ENCODE measurements at places on chromosomes 3 and 15.

DNA sequence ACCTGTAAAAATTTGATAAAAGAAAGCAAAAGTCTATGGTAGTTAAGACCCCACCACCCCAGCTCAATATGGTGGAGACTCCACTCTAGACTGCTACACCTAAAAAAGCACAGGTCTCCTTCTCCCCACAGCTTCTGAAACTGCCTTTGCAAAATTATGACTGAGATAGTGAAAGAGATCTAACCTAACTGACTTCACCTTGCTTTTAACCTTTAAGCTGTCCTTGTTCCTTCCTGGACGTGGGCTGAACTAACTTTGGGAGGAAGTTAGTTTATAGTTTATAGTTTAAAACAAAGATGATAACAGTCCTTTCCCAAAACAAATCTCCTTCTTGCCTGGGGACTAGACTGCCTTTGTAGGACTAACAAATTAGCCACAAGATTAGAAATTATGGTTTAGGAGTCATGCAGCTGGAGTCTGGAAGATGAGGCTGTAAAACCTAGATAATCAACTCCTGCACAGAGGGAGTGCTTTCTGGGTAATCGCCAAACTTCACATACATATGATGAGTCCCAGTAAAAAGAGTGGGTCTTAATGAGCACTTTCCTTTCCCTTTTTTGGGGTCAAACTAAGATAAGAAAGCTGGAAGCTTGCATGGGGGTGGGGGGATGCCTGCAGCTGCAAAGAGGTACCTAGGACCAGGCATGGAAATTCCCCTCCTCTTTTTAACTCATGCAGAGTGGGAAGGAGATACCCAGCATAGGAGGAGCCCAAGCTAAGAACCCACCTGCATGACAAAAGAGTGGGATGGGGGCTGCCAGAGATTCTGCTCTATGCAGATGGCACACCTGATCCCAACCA is 17.5 kb downstream of the CCR8 start:
- no peak for DNase-seq

GRCh38 chr15:38899300-38899699 is 334.7 kb upstream of the RASGRP1 start:
- no peak for DNase-seq

- DNase-seq: no peak
These were observed 21.6 kb upstream of the SLC6A20 start for GRCh38 chr3:45817831-45818522.

- peak; percentile 40 for DNase-seq
These were observed 9.5 kb downstream of the CHSY1 start for GRCh38 chr15:101242160-101242998.

DNA sequence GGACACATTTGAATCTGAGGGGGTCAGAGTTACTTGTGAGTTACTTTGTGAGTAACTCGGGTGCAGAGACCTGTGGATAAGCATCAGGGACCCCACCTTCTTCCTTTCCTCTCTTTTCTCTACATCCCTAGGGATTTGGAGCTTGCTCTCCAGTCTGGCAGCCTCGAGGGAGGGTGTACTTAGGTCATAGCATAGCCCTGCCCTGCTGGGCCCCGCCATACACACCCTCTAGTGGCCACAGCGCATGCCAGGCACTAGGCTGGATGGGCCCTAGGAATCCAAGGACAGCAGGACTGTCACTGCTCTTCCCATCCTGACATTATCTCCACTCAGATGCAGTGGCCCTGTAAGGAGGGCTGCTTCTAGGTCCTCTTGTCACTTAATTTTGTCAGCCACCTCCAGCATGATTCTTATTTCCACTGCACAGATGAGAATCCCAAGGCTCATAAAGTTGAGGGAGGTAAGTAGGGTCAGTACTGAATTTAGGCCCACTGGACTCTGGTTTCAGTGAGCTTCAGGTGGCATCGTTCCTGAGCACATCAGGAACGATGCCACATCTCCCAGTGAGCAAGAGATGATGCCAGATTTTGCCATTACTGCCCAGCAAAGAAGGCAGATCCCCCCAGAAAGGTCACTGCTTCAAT is 3.6 kb upstream of the SMAD6 start:
- DNase-seq: no peak

DNA sequence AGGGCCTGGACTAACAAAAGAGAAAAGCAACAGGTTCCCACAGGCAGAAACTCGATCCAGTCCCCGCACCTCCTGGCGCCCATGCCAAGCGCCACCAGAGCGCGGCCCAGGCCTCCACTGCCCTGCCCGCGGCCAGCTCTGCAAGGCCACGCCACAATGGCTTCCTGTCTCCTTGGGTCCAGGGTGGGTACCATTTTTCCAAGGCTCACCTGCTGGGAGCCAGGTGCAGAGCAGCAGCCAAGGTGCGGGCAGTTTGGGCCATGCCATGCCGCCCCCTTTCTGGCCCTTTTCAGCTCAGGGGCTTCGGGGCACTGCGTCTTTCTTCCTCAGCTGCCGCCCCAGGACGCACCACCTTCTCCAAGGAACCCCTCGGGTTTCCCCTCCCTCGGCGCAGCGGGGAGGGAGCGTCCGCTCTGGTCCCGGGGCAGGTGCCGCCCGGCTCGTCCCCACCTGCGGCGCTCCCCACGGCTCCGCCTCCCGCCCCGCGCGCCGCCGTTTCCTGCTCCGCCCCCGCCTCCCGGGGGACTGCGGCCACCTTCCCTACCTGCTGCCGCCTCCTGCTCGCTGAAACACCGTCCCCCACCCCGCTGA is at the start of gene ILDR1:
TSS of gene ILDR1 (minus strand) at position 437 of the 591 bp plus-strand sequence. CDS start at position 267, 170 bp downstream.
- DNase-seq: no peak

DNA sequence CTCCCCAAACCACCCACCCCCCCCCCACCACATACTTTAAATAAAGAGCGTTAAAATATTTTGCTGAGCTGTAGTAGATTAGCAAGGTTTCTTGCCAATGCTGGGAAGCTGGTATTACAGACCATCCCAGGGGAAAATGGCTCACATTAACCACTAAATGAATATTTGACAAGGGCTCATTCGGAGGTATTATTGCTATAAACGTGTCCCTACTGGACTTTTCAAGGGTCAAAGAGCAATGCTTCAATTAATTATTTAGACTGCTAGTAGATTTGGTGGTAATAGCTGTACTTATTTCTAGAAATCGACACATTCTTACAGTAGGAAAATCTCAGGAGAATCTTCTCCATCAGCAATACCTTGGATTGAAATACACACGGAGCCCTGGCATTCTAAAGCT is 5.2 kb downstream of the SOX2 start:
- no peak for DNase-seq

- no peak for DNase-seq
These were observed 354.9 kb downstream of the SI start for GRCh38 chr3:164723396-164723795.

DNA sequence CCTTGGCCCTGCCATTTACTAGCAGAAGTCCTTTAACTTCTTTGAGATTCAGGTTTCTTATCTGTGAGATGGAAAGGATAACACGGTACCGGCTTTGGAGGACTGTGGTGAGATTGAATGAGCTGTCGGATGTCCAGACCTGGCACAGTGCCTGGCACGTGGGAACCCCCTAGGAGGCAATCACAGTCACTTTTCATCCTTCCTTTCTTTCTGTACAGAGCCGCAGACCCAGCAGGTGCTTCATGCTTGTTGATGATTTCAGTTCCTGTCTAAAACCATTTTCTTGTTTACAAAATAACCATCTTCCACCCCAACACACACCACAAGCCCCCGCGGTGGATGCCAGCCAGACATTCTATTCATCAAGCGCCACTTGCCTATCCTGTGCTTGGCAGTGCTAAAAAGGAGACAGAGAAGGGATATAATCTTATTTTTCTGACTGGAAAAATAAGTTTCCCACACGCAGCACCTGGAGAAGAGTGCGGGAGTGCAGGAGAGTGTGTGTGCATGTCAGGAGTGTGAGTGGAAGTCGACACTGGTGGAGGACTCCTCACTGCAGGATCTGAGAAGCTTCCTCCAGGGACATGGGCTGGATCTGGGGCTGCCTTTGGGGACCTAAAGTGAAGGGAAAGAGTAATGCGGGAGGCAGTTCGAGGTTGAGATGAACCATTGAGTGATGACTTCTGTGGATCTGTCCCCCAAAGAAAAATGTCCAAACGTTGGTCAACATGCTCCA is 85.7 kb downstream of the ST6GAL1 start:
- DNase-seq: no peak

DNA sequence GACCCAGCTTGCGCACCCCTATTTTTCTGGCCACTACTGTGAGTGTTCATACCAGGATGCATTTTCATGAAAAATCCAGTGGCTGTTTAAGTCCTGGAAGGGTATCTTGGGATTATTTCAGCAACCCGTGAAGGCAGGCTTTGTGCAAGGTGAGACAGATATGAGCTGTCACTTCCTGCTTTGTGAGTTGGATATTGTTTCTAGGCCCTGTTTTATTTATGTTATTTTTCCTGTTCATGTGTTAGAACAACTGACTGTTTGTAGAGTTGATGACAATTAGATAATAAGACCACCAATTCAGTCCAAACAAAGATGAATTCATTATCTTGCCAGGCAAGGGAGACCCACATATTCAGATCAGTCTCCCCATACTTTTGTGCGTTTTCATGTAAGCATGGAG is 42.5 kb downstream of the ZBTB38 start:
- no peak for DNase-seq

DNA sequence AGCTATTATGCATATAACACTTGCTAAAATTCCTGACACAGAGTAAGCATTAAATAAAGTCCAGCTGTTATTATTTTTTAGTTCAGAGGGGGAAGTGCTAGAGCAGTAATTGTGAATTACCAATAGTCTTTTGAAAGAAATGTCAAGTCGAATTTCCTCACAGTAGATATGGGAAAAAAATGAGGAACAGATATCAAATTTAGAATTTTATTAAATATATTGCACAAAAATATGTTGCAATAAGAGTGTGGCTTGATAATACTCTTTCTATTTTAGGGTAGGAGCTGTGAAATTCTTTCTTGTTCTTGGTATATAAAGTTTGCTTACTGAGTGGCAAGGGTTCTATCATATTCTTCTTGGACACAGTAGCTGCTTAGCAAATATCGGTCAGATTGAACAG is 181.3 kb downstream of the NFKBIZ start:
- no peak for DNase-seq

DNA sequence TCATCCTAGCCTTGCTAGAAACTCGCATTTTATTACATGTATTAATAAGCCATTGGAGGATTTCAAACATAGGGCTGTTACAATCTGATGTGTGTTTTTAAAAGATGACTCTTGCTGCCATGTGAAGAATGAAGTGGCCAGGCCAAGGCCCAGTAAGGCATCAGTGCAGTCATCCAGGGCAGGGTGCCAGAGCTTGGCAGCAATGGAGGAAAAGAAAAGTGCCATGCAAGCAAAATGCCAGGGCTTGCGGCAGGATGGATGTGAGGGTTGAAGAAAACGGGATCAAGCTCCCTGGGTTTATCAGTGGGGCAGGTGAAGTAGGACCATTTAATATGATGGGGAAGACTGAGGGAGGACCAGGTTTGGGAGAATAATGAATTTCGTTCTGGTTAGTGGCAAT is 183.6 kb downstream of the MINAR1 start:
- no peak for DNase-seq

DNA sequence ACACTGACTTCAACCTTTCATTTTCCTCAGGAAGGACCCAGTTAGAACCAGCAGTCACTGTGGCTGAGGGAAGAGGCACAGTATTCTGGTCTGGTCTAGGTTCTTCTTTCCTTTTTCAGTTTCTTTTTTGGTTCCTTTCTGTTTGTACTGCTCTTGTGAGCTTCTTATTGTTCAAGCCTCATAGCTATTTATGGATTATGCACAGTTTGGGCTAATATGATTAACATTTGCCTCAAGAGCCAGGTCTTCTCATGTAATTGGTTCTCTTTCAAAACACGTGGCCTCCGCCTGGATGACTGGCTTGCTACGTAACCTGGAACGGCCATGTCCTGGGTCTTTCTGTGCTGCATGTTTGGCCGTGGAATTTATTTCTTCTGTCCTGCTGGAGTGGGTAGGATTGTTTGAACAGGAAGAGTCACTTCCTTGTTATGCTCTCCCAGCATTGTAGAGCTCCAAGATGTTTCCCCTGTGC is 43.3 kb downstream of the RBMS3 start:
- DNase-seq: no peak

- no peak for DNase-seq
These were observed 217.9 kb downstream of the THSD4 start for GRCh38 chr15:71333136-71333700.

DNA sequence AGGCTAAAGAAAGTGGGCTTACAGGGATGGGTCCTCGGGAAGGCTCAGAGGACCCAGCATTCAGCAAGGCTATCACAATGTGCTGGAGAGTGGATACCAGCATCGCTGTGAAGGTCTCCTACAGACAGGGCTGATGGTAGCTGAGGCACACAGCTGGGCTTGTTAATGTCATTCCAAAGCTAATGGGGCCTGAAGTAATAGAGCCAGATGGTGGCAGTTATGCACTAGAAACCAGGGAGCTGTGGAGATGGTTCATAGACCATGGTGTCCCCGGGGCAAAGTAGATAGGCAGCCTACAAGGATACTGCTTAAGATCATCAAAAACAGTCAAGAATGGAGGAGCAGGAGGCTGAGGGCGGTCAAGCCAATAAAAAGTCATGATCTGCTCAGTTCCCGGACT is 24.8 kb upstream of the BOC start:
- no peak for DNase-seq

DNA sequence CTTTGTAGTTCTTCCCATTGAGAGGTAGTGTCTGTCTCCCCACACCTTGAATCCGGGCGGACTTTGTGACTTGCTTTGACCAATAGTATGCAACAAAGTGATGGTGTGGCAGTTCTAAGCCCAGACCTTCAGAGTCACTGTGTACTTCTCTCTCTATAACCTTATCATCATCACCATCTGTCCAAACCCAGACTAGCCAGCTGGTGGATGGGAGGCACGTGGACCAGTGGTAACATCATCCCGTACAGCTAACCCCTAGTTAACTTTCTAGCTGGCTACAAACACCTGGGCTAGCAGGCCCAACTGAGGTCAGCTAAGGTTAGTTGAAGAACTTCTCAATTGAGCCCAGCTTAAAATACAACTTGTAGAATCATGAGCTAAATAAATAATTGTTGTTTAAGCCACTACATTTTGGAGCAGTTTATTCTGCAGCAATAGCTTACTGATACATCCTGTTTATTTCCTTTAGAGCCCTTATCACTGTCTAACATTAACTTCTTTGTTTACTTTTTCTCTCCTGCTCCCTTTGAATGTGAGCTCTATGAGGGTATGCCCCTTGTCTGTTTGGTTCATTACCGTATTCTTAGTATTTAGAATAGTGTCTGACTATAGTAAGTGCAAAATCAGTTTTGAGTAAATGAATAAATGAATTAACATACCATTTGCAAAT is 11.5 kb upstream of the CCR9 start:
- no peak for DNase-seq

GRCh38 chr15:80059786-80060355 is 395 bp downstream of the ZFAND6 start:
- DNase-seq: peak; percentile 64

- DNase-seq: no peak
These were observed 30.4 kb upstream of the FXR1 start for GRCh38 chr3:180882115-180882514.

DNA sequence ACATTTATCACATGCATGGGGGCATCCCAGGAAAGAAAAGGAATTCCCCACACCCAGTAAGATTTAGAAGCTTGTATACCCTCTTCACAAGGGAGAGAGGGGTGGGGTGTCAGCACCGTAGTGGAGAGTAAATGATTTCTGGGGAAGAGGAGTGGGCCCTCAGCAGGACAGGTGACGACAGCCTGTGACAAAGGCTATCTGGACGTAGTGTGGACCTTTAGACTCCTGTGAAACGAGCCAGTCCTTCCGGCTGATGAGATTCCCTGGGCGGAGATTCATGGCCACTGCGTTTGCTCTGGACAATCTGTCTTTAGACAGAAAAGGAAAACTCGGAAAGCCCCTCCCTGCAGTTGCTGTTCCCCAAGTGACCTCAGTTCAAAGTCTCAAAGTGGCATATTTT is 1.7 kb upstream of the FAM3D start:
- no peak for DNase-seq

All from activated CD8-positive, alpha-beta memory T cell treated with anti-CD3 and anti-CD28 coated beads for 4 hours (primary cell).